ENCODE measurements at places on chromosomes 7 and 10. TPM values are rescaled to one million over a fixed set of nuclear protein-coding genes. Genes with fewer than 3 reads are reported as not detected.

Gene NUTM2A
- total RNA-seq, result 0.20 TPM

Gene NUDCD3
- 59.2 TPM for total RNA-seq

Gene CNTNAP2
- total RNA-seq, result not detected

Gene CNPY1
- not detected for total RNA-seq

Gene MUC3A
- total RNA-seq, result not detected

Gene ARPC1B
- total RNA-seq, result 311 TPM

Gene SLC18A3
- total RNA-seq, result not detected

Gene EPO
- total RNA-seq, result not detected

Gene ITIH5
- total RNA-seq, result 0.20 TPM

Gene ACHE
- not detected for total RNA-seq

Gene IFIT1
- total RNA-seq, result 5.5 TPM

Gene ASAH2
- 0.37 TPM for total RNA-seq

Gene GIMAP1
- total RNA-seq, result not detected
